ENCODE measurements at places on chromosomes 6 and 20.
A peak's percentile ranks its signal among the peaks of the same experiment; 100 is the strongest.

- peak; percentile 5 for DNase-seq
Observed at GRCh38 chr6:109743739-109744138, 52.6 kb downstream of the FIG4 start.

DNA sequence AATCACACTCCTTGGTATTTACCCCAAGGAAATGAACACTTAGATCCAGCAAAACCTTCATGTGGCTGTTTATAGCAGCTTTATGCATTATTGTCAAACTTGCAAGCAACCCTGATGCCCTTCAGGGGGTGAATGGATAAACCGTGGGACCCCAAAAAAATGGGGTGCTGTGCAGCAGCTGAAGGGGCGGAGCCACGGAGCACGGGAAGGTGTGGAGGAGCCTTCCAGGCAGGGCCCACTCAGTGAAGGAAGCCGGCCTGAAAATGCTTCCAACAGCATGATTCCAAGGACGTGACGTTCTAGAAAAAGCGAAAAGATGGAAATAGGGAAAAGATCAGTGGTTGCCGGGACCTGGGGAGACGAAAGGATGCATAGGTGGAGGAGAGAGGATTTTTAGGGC lies 25.6 kb upstream of the FRMD1 start:
- DNase-seq: no peak

DNA sequence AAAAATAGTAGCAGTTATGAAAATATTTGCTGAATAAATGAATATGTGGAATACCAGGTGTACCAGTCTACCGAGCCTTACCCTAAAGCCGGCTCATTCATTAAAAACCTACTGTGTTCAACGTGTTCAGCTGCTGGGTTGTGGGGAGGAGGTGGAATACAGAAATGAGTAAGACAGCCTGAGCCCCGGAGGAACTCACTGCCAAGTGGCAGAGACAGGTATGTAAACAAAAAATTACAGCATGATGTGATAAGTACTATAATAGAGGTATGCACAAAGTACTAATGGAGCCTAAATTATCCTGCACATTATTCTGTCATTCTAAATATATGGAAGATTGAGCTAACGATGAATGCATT lies 6.8 kb upstream of the ADTRP start:
- no peak for DNase-seq

GRCh38 chr6:150878347-150879213 lies 13.1 kb downstream of the MTHFD1L start:
- no peak for DNase-seq

DNA sequence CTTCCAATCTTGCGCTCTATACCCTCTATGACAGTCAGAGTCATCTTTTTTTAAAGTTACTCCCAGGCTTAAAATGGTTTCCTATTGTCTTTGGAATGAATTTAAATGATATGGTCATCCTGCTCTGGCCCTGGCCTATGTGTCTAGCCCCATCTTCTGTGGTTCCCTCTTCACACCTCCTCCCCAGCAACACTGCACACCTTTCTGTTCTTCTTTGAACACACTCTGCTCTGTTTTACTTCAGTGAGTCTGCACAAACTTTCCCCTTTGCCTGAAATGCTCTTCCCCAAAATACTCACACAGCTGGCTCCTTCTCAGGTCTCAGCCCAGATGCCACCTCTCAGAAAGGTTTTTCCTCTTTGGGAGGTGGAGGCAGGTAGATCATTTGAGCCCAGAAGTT lies 132.7 kb downstream of the FYN start:
- DNase-seq: no peak

DNA sequence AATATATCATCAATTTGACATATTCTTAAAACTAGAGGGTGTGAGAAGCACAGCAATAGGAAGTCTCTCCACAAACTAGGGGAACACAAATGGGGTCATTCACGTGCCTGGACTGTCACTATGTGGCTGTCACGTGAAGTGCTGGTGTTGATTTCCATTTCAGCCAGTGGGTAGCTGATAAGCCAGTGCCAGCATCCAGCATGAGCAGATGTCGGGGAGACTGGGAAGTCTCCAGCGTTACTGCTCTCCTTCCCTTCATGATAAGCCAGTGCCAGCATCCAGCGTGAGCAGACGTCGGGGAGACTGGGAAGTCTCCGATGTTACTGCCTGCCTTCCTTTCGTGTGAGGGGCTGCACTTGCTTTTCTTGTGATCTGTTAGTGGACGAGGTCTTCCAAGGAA lies 5.6 kb upstream of the SLC17A9 start:
- no peak for DNase-seq

- DNase-seq: no peak
Observed at GRCh38 chr6:24052590-24052961, 73.4 kb upstream of the NRSN1 start.

DNA sequence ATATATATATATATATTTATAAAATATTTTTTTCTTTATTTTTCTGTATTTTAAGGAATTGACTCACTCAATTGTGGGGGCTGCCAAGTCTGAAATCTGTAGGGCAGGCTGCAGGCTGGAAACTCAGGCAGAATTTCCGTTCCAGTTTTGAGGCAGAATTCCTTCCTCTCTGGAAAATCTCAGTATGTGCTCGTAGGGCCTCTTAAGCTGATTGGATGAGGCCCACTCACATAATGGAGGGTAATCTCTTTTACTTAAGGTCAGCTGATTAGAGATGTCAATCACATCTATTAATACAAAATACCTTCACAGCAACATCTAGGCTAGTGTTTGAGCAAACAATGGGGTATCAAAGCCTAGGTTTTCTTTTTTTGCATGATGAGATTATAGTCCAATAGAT lies 244.7 kb upstream of the RNF24 start:
- no peak for DNase-seq

DNA sequence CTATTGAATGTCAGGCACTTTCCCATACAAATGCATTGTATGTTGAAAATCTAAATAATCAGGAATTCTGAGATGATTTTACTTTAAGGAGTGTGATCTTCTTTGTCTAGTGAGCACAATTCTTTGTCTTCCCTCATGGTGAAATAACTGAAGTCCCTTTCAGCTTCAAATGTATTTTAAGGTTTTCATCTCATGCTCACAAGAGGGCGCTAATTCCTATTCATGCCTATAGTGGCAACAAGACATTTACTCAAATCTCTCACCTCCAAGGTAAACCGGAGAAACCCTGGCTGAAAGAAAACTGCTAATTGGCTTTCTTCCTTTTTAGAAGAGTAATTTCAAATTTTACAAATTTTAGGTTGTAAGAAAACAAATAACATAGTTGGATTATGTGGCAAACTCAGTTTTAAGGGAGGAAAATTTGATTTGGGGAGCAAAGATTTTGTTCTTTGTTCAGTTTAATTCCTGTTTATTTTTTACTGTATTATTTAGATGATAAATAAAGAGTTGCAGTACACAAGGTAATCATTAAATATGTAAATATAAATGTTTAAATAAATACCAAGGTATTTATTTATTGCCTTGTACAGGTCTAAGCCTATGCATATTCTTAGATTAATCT lies 69.1 kb downstream of the SLC35F1 start:
- peak; percentile 8 for DNase-seq

DNA sequence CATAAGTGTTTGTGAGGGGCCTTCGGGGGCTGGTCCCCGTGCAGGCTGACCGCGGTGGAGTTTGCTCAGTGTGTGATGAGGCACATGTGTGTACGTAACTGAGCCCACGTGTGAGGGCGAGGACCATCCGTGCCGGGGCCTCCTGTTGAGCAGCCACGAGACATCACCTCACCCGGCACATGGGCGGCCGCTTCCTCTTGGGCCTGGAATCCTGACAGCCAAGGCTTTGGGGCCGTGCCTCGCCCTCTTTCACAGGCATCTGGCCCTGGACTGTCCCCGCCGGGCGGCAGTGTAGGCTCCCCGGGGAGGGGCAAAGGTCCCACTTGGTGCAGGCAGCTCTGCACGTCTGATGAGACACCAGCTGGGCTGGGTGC lies 202.3 kb downstream of the DLL1 start:
- DNase-seq: no peak

DNA sequence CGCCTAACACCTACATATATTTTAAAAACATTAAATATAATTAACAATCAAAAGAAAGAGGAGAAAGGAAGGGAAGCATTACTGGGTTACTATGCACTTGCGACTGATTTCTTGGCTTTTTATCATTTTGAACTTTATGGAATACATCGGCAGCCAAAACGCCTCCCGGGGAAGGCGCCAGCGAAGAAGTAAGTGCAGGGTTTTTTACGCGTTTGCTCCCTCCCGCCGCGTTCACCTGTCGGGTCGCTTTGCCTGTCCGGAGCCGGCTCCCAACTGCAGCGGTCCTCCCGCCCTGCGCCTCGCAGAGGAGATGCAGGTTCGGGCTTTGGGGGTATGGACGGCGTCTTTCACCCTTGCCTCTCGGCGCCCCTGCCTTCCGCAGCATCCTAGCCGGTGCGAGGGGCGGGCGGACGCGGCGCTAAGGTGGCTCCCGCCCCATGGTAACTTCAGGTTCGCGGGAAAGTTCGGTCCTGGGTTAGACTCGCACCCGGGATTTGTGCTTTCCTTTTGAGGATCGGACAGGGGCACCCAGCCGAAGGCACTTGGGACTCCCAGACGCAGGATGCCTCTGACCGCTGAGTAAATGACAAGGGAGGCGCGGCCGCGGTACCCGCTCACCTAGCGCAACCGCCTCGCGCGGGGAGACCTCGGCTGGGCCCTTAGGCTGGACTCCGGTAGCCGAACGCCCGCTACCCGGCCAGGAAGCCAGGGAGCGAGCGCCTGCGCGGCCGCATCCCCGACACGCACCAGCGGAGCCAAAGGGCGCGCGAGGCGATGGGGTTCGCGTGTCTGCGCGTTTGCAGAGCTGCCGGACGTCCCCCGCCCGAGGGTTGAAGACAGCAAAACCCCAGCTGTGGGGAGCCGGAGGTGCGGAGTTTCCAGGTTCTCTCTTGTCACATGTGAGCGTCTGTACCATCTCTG lies 891 bp downstream of the RSPO3 start:
- DNase-seq: no peak

DNA sequence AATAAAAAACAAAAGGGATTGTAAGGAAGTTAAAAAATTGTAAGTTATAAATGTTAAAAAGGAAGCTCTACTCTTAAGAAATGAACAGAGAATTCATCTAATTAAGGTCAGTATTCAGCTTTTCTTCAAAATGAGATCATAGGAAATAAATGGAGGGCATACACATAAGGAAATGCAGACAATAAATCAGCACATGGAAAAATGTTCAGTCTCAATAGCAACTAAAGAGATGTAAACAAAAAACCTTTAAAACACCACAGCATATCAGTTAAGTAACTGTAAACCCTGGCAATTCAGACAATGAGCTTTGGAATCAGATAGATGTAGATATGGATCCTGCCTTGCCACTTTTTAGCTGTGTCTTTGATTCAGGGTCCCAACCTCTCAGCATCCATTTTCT lies 24.0 kb upstream of the CLIC5 start:
- DNase-seq: no peak

GRCh38 chr6:96521644-96522464 lies at the start of gene UFL1:
TSS of gene UFL1 (plus strand) at chr6:96521806. CDS start at chr6:96521874, 68 bp downstream.
- DNase-seq: peak; percentile 69

DNA sequence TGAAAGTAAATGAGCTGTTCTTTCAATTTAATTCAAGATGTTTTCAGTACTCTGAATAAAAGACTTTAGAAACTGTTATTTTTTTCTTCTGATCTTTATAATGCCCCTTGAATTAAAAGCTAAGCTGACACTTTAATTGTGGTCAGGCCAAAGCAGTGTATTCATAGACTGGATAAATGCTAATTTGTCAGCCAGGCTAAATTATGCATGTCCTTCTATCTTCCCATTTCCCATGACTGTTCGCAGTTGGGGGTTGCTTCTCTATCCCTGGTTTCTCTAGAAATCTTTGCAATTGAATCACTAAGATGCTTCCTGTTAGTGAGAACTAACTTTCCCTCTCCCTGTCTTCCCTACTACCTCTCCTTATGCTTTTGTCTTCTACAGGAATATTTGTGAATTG lies 396.2 kb downstream of the RFPL4B start:
- DNase-seq: no peak

- no peak for DNase-seq
Observed at GRCh38 chr20:62043131-62043914, 22.4 kb downstream of the TAF4 start.

DNA sequence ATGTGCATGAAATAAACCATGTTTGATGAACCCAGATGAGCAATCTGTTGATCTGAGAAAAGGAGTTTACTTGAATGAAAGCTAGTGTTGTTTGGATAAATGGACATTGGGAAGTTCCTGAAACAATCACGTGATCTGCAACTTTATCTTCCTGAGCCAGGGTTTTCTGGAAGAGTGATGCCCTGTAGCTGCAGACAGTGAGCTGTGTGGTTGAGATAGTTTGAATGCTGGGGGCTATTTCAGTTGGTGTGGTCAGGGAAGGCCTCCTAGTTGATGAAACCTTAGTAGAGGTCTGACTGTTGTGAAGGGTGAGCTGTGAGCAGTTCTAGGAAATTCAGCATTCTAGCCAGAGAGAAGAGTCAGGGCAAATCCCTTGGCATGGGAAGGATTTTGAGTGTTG lies 643.7 kb downstream of the UTRN start:
- no peak for DNase-seq

DNA sequence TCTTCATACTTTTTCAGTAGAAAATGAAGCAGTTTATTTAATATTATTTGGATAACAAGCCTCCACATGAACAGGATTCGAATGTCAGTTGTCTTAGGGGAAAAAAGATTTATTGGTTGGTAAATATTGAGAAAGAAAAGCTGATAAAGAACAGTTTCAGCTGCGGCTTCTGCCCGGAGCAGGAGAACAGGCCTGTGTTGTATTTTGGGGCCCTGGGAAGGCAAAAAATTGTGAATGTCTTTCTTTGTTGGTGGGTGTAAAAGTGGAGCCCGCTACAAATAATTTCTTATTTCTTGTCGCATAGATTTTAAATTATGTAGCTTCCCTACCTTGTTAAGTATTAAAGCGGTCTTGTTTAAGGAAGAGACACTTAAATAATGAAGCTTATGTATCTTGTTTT lies 90.5 kb upstream of the PAX1 start:
- DNase-seq: no peak

DNA sequence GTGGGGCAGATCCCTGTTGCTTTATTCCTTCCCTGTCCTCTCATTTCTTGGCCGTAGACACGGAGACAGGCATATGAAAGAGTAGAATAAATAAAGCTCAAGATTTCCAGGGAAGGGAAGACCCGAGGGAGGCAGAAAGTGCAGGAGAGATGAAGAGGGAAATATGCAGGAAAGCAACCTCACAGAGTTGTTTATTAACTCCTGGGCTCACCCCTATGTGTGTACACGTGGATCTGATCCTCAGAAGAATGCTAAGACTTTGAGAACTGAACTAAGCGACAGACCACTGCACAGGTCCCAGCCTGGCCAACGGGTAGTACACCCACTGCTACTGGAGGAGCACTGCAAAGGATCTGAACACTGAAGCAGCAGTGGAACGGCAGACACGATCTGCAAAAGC lies 156.2 kb downstream of the KIF16B start:
- no peak for DNase-seq

GRCh38 chr20:5000263-5001173 lies 792 bp downstream of the SLC23A2 start:
- no peak for DNase-seq
